ENCODE measurements at places on chromosomes 6 and 20.

DNA sequence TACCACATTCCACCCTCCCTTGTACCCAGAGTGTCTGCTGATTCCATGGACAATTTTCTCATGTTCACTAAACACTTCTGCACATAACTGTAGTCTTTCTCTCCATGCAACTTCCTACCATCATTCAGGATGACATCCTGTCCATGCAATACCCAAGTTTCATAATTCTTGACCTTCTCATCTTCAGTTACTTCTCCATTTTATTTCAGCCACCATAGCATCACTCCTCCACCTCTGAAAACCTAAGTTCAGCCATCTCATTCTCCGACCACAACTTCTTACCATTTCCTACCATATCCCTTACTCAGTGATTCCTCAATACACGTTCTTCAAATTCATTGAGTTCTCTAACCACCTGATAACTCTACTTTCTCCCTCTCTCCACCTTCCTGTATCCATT lies 216.5 kb upstream of the TENT5A start:
- DNase-seq, result no peak

DNA sequence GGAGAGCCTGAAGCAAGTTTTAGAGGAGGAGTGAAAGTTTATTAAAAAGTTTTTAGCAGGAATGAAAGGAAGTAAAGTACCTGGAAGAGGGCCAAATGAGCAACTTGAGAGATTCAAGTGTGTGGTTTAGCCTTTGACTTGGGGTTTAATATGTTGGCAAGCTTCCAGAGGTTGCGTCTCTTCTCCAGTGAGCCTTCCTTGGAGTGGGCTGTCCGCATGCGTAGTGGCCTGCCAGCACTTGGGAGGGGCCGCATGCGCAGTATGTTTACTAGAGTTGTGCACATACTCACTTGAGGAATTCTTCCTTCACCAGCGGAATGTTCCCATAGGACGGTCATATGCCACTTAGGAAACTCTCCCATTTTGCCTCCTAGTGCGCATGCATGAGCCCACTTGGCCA lies 235.2 kb downstream of the ALDH8A1 start:
- no peak for DNase-seq

- no peak for DNase-seq
Observed at GRCh38 chr6:153526479-153526878, 395.4 kb upstream of the RGS17 start.

- DNase-seq, result no peak
Observed at GRCh38 chr20:2416541-2417212, 36.0 kb downstream of the TGM6 start.

GRCh38 chr20:2394411-2395055 lies 13.8 kb downstream of the TGM6 start:
- DNase-seq, result no peak

GRCh38 chr6:118307581-118307980 lies 240.5 kb upstream of the PLN start:
- no peak for DNase-seq

GRCh38 chr6:39226639-39227329 lies 2.5 kb downstream of the KCNK5 start:
- DNase-seq, result no peak

GRCh38 chr6:159800141-159800865 lies at the start of gene PNLDC1:
Gene PNLDC1, plus strand, starts transcription at chr6:159800276. Its CDS starts 32 bp downstream, at chr6:159800308.
- no peak for DNase-seq

DNA sequence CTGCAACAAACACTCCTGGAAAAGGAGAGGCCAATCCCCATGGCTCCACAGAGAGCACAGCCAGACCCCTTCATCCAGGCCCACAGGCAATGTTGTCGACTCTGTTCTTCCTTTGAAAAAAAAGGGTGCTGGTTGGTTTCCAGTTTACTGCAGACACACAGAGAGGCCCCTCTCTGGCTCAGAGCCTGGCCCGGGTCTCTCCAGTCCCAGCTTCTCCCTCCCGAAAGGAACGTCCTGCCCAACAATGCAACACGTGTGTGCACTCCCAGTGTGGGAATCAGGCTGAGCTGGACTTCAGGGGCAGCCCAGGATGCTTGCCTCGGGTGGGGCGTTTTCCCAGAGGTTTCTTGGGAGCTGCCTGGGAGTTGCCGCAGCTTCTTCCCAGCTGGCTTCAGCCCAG lies 4.5 kb upstream of the NKAIN4 start:
- DNase-seq, result no peak

GRCh38 chr6:41200901-41201763 lies at the start of gene TREML2:
Gene TREML2, minus strand, starts transcription at chr6:41201149. Its CDS starts 141 bp downstream, at chr6:41201008.
- no peak for DNase-seq

DNA sequence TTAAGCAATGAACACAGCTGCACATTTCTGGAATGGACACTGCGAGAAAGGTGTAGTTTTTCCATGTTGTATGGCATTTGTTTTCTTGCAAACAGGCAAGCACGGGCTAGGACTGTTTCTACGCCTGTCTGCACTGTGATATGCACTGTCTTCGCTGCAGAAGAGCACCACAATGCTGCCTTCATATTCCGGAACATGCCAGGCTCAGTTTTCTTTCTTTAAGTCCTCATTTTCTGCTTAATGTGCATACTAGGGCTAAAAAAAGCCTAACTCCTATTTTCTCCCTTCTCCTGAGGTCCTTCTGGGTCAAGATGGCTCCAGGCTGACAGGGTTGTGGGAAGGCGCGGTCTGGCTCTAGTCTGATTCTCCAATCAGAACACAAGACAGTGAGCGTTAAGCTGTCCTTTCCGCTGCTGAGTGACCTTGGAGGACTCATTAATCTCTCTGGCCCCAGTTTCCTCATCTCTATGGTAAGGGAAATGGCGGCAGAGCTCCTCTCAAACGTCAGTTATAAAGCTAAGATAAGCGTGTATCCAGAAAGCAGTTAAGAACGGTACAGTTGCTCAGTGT lies 379.9 kb downstream of the C6orf118 start:
- DNase-seq, result no peak

DNA sequence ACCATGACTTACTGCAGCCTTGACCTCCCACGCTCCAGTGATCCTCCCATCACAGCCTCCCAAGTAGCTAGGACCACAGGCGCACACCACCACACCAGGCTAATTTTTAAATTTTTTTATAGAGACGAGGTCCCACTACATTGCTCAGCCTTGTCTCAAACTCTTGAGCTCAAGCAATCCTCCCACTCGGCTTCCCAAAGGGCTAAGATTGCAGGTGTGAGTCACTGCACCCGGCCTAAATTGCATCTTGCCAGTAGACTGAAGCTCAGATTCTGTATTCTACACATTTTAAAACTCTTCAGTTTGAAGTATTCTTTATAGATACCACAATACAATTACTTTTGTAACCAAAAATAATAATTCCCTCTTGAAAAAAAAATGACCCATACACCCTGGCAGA lies 11.4 kb downstream of the NUDT3 start:
- no peak for DNase-seq

DNA sequence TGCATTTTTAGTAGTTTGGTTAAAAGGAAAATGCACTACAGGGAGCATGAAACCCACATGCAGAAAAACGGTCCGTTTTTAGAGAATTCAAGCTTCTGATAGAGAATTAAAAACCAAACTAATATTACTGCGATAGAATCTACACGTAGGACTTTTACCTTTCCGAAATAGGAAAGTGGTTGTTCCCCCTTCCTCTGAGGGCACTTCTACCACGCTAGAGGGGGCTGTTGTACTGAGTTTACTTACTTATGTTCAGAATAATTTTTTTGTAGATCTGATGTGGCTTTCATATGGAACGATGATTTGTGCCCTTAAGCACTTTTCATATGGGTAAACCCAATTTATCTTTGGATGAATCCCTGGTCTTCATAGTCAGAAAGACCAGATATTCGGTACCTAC lies 264.3 kb upstream of the PLN start:
- no peak for DNase-seq

DNA sequence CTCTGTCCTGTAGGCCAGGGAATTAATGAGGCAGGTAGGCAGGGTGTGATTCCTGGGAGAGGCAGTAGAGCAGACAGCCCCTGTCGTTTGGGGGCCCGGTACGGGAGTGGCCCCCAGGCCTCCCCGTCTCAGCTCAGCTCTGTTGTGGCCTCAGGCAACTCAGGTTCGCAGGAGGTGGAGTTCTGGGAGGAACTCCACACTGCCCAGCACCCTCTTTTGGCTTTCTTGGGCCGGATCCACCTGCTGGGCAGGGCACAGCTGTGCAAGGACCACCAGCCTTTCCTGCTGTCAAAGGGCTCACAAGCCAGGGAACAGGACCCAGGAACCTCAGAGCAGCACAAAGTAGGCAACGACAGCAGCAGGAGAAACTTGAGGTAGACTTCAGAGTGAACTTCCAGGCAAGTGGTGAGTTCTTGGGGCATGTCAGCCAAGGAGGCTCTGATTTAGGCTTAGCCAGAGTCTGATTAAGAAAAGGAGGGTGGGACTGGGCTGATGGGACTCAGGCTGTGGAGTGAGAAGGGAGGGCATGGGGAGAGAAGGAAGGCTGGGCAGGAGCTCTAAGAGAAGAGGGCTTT lies 36.9 kb downstream of the RAB44 start:
- DNase-seq, result no peak

DNA sequence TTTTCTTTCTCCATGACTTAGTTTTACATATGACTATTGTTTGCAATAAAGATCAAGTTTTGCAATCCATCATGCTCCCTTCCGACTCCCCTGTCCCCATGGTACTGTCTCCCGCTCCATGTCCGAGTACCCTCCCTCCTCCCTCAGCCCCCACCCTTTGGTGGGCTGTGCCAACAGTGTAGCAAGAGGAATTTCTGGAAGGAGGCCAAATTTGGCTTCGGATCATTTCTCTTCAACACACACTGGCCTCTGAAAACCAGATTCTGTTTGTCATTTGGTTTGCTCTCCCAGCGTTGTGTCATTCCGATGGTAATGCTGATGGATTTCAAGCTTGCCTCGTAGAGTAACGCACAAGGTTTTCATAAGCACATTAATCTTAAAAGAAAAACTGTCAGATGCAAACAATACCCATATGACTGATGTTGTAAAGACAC lies 22.9 kb upstream of the PAX1 start:
- no peak for DNase-seq

DNA sequence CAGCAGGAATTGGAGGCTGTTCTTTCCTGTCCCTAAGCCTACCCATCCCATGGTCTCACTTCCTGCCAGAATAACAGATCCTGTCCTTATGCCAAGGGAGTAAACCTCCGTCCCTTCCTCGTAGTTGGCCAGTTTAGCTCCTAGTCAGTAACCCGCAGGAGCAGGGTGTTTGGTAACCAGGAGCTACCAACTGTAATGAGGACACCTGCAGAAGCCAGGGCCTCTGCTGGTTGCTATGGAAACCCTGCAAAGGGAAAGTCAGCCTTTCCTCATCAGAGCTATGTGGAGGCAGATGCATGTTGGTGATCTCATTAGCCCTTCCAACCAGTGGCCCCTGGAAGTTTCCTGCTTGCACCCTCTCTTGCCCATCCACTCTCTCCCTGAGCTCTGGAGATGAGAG lies 368.2 kb upstream of the SULF2 start:
- DNase-seq, result peak; percentile 13

GRCh38 chr6:41056768-41057490 lies 3.9 kb downstream of the APOBEC2 start:
- DNase-seq, result no peak

DNA sequence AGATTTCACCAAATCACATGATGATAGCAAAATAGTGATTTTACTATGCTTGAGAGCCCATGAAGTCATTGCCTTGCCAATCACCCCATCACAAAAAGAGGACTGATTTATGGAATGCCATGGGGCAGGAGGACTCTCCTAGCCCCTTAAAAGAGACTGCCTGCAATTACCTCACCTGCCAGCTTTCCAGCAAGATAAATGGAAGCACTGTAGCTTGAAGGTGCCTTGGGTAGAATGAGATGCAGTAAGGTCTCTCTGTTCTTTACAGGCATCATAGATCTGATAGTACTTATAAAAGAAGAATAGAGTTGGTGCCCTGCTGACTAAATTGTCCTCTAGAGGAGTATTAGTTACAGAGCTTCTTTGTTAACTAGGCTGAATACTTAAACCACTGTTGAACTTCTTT lies 242.3 kb downstream of the TMEM242 start:
- no peak for DNase-seq

DNA sequence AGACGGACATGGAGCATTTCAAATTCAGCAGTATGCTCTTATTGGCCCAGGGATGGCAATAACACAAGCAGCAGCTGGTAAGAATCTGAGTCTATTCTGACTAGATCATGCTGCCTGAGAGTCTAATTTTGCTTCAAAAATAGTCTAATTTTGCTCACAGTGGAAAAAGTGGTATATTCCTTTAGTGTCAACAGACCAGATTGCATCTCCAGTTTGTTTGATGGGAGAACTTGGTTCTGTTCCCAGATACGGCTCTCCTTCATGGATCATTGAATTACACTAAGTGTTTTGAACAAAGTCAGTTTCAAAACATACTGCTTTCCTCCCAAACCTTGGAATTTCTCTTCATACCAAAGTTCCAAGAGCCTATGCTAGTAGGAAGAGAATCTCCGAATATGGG lies 586.1 kb downstream of the RNF144B start:
- no peak for DNase-seq

DNA sequence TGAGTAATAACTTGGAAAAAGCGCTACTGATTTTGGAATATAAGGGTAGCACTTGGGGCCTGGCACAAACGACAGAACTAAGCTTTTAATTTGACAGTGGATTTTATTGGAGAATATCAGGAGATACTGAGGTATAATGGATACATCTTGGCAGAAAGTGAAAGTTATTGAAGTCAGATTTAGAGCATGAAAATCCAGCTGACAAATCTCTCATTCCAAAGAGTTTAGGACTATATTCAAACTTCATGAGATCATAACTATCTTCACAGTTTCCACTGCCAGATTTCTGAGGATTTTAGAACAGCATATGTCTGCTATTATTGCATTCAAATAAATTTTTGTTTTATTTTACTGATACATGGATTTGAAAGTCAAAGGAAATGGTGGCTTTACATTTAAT lies 132.3 kb upstream of the THEMIS start:
- DNase-seq, result no peak

DNA sequence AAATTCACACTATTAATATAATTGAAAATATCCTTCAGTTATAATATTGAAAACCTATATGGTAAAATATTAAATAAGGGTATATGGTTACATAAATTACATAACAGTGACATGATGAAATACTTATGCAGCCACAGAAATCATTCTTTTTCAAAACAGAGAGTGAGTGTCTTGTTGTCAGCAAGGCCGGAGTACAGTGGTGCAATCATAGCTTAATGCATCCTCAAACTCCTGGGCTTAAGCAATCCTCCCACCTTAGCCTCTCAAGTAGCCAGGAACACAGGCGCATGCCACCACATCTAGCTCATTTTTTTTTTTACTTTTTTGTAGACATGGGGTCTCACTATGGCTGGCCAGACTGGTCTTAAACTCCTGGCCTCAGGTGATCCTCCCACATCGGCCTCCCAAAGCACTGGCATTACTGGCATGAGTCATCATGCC lies 40.4 kb downstream of the FAM8A1 start:
- DNase-seq, result no peak

Data from pancreas (tissue), 10 donors.